ENCODE measurements at places on chromosomes 1 and 21.
A peak's percentile ranks its signal among the peaks of the same experiment; 100 is the strongest.

DNA sequence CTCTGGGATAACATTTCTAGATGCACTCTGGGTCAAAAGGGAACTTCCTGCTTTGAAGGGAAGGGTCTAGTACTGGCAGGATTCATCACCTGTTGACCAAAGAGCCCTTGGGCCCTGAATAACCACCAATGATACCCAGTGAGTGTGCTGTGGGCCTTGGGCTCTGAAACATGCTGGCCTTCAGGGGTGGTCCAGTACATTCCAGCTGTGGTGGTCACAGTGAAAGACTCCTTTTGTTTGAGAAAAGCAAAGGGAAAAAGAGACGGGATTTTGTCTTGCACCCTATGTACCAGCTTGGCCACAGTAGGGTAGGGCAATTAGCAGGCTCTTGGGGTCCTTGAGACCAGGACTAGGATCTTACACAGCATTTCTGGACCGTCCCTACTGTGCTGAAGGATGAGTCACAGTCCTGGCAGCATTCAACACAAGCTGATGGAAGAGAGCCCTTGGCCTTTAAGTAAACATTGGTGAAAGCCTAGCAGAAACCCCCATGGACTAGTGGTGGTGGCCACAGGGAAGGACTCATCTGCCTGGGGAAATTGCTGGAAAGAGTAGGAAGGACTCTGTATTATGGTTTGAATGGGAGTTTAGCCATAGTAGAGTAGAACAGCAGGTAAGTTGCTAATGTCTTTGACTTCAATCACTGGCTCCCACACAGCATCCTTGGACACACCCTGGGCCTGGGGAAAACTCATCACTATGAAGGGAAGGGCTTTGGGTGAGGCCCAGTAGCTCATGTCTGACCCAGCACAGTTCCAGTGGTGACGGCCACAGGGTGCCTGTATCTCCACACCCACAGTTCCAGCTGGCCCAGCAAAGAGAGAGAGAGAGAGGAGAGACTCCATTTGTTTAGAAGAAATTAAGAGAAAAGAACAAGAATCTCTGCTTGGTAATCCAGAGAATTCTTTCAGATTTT, 87.5 kb downstream of the COL24A1 start:
- no peak for DNase-seq

- no peak for DNase-seq
Observed at GRCh38 chr1:225541383-225541782, 111.5 kb downstream of the ENAH start.

- DNase-seq: no peak
Observed at GRCh38 chr1:199932462-199932861, 95.0 kb upstream of the NR5A2 start.

- no peak for DNase-seq
Observed at GRCh38 chr1:119662034-119662437, 14.0 kb upstream of the ZNF697 start.

DNA sequence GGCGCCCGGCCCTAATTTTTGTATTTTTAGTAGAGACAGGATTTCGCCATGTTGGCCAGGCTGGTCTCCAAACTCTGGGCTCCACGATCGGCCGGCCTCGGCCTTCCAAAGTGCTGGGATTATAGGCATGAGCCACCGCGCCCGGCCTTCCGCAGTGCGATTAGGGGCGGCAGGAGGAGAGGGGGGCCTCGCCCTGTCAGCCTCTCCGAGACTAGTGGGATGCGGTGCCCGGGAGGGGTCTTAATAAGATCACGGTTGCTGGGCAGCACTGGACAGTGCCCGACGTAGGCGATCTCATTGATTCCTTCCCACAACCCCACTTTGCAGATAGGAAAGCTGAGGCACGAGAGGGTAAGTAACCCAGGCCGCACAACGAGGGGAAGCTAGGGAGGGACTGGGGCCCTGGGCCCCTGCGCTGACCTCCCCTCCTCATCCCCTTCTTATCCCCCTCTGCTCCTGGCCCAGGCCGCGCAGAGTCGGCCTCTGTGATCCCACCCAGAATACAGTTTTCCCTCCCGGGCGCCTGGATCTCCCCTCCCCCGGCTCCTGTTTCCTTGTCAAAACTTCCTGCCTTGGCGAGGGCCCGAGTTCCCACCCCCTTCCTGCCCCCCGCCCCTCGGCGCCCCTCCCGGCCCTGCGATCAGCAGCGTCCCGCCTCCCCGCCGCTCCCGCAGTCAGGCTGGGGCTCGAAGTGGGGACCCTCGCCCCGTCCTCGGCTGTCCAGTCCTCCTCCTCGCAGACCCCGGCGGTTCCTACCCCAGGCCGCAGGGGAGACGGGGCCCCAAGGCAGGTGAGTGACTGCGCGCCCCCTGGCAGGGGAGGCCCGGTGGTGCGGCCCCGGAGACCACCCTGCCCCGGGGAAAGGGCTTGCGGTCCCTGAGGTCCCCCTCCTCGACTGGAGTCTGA, at the start of gene PEAR1:
TSS of gene PEAR1 (plus strand) at position 671 of the 906 bp plus-strand sequence. CDS start 10,209 bp downstream, outside the sequence.
- DNase-seq: no peak

- DNase-seq: no peak
Observed at GRCh38 chr1:85824066-85824840, 116.0 kb upstream of the ZNHIT6 start.

GRCh38 chr1:165070675-165071074, 285.8 kb downstream of the LMX1A start:
- no peak for DNase-seq

DNA sequence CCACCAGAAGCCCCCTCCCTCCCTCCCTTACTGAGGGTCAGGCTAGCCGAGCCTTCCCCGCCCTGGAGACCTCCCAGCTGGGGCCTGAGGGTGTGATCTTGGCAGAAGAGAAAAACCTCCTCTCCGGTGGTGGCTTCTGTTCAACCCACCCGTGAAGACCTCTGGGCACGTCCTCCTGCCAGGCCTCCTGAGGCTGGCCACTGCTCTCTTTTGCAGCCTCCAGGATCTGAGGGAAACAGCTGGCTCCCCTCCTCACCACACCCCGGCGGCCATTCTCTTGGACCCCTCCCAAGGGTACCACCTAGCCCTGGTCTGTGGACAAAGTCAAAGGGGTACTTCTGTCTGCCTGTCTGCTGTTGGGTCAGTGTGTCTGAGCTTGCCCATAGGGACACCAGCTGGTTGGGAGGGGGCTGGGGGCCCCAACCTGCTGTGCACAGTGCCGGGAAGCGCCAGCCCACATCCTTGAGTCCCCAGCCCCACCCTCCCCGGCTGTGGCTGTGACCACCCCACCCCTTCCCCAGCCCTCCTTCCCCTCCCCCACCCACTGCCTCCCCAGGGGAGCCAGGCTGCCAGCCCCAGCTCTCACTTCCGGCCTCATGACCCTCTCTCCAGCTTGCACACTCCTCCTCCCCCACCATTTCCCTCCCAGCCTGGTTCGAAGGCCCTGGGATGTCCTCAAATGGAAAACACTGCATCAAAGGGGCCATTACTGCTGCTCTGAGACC, 48.1 kb downstream of the AHDC1 start:
- no peak for DNase-seq

GRCh38 chr1:207951652-207952051, 40.7 kb upstream of the CD34 start:
- no peak for DNase-seq

- DNase-seq: no peak
Observed at GRCh38 chr1:80769208-80769750, 1031.5 kb upstream of the ADGRL2 start.

DNA sequence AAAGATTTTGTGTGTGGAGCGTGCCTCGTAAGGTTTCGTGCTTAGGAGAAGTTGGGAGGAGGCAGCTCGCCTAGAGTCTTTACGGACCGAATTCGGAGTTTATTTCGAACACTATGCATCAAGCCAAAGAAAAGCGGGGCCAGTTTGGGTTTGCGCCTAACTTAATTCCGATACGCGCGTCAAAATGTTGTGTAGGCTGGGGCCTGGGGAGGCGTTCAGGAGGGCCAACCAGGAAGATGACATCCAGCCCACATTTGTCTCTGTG, 6.4 kb downstream of the FOXD2 start:
- no peak for DNase-seq

- no peak for DNase-seq
Observed at GRCh38 chr1:216749232-216749631, 26.0 kb upstream of the ESRRG start.

DNA sequence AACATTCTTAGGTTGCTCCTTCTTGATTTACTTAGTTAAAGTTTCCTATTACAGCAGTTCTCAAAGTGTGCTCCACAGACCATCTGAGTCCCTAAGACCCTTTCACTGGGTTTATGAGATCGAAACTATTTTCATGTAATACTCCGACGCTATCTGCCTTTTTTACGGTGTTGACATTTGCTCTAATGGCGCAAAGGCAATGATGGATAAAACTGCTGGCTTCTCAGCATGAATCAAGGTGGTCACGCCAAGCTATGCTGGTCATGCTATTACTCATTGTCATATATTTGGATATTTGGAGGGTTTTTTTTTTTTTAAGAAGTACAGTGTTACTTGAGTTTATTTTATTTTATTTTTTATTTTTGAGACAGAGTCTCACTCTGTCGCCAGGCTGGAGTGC, 235.1 kb downstream of the KIF26B start:
- DNase-seq: no peak

GRCh38 chr1:193066606-193067005, 7.2 kb downstream of the RO60 start:
- DNase-seq: no peak

DNA sequence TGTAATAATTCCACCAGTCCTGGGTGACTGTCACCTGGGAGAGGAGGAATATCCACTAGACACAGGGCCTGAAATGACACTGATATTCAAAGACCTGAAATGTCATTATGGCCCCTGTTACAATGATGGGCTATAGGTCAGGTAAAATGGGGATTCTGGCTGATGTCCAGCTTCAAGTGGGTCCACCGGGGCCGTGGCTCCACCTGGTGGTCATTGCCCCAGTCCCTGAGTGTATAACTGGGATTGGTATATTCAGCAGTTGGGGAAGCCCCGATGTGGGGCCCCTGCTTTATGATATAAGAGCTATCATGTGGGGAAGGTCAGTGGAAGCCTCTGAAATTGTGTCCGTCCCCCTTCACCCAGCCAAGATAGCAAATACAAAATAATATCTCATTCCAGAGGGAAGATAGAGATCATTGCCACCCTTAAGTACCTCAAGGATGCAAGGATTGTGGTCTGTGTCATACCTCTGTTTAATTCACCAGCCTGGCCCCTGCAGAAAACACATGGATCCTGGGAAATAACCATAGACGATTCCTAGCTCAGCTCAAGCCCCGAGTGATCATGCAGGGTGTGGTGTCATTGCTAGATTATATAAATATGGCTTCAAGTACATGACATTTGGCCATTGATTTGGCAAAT, 19.4 kb downstream of the PLEKHO1 start:
- DNase-seq: peak; percentile 51

DNA sequence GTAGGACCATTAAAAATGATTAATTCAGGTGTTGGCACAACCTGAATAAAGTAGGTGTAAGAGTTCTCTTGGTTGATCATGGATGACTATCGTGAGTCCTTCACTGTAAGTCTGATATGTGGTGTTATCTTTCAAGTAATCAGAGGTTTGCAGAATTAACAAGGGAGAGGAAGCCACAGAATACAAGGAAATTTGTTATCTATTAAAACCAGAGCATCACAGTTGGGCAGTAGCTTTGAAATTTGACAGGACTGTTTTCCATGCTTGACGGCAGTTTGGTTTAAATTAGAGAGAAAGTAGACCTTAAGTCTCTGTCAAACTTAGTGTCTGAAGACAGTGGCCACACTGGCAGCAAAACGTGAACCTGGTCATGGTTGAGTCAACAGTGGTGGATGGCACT, 139.5 kb upstream of the KCNK2 start:
- no peak for DNase-seq

DNA sequence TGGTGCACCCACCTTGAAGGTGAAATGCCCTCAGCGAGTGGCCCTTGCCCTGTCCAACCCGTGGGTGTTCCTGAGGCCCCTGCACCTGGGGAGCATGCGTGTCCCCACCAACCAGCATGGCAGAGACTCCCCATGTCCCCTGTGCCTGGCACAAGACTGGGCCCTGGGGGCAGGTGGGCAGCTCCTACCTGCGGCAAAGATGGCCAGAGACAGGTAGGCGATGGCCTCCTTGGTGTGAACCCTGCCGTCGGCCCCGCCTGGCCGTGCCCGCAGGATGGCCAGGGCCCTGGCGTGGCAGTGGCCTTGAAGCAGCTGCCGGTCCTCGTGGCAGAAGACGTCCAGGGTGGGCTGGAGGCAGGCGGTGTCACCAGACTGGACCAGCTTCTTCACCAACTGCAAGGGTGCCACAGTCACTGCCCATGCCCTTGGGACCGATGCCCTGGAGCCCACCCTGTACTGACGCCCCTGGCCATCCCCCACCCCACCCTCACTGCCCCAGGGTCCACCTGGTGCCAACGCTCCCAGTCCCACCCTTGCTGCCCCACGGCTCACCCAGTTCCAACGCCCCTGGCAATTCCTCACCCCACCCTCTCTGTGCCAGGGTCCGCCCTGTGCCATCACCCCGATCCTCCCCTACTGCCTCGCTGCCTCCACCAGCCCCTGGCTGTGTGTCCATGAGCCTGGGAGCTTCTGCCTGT, 15.7 kb downstream of the TTC34 start:
- DNase-seq: peak; percentile 4

Data from HAP-1 (cell line).